ENCODE measurements at places on chromosomes 12 and 14. TPM values are rescaled to one million over a fixed set of nuclear protein-coding genes. Genes with fewer than 3 reads are reported as not detected.

DNA sequence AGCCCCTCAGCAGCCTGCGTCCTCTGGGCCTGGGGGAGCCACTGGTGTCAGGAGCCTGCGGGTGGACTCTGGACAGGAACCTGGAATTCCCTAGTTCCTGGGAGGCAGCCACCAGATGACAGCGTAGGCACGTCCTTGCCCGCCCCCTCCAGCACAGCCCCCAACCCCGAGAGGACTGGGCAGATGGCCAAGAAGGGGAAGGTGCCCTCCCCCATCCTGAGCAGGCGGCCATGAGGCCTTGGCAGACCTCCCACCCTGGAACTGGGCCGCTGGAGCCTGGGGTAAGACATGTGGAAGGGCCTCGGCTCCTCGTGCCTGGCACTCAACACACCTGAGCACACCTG, 60.4 kb upstream of the FBRSL1 start:
- peak; percentile 57 for DNase-seq

RNASE7 gene
- 0.30 TPM for total RNA-seq

SERPINA12 gene
- total RNA-seq = not detected

GRCh38 chr12:65656891-65657351, 167.4 kb upstream of the HMGA2 start:
- no peak for DNase-seq

DNA sequence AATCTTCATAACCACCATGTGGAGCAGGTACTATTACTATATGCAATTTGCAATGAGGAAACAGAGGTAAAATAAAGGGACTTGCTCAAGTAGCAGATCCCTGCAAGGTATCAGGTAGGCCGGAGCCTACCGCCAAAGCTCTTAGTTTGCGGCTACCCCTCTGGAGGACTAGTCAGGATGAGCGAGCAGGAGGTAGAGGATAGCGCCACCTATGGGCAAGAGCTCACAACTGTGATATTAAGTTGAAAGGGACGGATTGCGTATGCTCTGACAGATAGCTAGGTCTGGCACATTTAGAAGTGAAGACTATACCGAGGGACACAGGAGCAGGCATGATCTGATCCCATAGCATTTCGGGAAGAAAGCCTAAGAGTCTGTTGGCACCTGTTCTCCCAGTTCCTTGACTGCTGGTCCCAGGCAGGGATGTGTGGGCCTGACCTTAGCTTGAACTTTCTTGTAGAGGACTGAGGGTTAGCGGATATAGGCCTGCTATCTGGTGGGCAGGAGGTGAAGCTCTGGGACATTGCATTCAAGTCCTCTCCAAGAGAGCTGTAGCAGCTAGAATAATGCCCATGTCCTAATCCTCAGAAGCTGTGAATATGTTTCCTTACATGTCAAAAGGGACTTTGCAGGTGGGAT, 48.0 kb downstream of the SLC17A8 start:
- DNase-seq = peak; percentile 34

DNA sequence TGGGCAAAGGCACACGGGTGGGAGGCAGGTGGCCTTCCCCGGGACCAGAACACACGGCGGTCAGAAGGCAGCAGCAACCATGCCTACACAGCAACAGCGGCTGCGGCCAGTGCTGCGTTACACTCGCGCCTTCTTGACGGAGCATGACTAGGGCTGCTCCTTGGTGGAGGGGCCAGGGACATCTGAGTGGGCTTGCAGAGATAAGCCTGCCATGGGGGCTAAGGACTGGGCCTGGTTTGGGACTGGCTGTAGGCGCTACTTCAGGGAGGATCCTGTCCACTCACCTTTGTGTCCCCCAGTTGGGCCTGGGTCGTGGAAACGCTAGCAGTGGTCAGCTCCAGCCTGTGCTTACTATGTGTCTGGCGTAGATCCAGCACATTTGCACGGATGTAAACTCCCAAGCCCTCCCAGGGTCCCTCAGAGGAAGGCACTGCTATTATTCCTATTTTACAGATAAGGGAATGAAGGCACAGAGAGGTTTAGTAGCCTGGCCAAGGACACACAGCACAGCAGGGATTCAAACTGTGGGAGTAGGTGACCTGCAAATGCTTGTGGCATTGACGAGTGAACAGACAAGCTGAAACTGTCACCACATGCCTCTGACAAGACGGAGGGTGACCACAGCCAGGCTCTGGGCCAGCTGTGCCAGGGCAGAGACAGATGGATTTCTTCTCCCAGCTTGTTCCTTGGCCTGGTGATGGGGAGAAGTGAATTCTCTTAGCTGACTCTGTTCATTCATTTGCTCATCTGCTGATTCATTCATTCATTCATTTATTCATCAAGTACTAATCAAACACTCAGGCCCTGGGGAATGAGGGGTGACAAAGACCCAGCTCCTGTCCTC, 31.9 kb upstream of the DLK1 start:
- DNase-seq = no peak

DNA sequence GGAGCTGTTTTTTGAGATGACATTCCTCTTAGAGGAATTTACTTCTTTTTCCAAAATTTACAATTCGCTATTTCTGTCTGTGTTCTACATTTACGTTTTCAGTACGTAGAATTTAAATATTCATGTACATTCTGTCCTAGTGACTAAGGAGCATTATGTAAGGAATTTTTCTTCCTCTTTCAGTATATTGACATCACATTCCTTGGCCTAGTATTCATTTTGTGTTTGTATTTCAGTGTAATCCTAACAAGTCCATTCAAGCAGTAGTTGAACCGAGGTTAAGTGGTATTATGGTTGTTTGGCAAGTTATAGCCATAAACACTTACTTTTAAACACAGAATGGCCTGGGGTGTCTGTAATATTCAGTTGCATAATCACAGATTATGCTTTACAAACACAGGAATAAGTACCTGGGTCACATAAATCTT, 465.2 kb downstream of the PCNX1 start:
- no peak for DNase-seq

DNA sequence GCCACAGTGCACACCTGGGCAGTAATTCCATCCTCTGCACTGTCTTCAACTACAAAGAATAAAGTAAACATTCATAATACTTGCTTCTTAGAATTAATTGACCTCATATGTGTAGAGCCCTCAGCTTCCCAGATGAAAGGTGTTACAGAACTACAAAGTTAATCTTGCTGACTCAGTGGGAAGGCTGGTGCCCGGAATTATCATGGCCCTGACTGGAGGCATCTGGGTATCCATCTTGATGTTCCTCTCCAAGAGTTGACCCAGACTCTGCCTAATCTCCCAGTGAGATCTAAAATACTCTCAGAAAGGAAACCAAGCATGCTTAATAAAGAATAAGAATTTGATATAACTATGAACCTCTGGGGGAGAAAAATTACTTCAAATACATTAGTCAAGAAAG, 147.0 kb upstream of the ARID2 start:
- DNase-seq = no peak

DNAJC22 gene
- total RNA-seq = 29.0 TPM

DNA sequence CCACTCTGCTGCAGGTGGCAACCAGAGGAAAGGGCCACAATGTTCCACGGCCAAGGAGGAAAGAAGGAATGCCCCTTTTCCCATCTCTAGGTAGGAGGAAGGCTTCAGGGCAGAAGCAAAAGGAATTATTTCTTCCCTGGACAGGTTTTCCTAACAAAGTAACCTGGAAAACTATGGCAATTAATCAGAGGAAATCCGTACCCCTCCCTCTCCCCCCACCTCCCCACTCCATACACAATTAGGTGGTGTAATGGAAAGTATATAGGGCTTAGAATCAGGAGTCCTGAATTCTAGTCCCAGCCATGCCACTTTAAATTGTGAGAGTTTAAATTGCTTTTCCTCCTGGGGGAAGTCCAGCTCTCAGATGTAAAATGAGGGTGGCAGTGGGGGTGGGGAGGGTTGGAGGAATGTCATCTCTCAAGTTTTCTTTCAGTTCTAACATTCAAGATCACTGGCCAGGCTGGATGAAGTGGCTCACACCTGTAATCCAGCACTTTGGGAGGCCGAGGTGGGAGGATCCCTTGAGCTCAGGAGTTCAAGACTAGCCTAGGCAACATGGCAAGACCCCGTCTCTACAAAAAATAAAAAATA, 1.7 kb downstream of the DHH start:
- no peak for DNase-seq

GRCh38 chr12:123329799-123330198, 34.8 kb downstream of the SBNO1 start:
- DNase-seq = no peak

CLECL1 gene
- total RNA-seq = 0.40 TPM

- DNase-seq = peak; percentile 57
Observed at GRCh38 chr12:1630133-1630826, 1.2 kb downstream of the WNT5B start.

GRCh38 chr14:34368115-34368970, 93.7 kb downstream of the SPTSSA start:
- peak; percentile 69 for DNase-seq

CLEC4C gene
- total RNA-seq = not detected

DNA sequence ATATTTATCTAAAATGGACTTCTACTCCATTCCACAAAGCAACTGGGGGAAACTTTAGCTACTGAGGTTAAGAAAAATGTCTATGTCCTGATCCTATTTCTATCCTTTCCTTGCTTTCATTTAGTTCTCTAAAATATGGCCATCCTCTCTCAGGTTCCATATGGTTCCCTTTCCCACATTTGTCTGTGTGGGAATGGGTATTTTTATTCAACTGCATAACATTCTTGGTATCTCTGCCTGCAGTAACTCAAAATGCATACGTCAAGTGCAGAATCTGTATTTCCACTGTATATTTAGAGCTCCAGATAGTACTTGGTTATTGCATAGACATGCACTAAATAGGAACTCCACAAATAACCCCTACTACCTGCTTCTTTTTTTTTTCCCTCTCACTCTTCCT, 130.6 kb upstream of the BTG1 start:
- no peak for DNase-seq

DHH gene
- total RNA-seq = 0.29 TPM
